NCI-H1092 (cell line): ENCODE measurements at places on chromosomes 5 and 9.

DNA sequence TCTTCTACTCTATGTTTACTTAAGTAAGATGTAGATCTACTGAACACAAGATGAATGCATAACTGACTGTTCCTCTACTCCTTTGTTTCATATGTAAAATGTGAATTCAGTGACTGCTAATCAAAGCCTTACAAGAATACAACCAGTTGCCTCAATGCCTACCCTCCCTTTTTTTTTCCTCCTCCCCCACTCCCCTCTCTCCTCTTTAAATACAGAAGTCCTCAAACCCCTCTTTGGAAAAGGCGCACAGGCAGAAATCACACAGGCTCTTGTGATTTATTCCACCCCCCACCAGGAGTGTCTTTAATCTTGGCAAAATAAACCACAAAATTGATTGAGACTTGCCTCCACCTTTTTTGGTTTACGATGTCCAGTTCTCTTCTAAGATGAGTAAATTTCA, 398.5 kb downstream of the DMAC1 start:
- DNase-seq: no peak

DNA sequence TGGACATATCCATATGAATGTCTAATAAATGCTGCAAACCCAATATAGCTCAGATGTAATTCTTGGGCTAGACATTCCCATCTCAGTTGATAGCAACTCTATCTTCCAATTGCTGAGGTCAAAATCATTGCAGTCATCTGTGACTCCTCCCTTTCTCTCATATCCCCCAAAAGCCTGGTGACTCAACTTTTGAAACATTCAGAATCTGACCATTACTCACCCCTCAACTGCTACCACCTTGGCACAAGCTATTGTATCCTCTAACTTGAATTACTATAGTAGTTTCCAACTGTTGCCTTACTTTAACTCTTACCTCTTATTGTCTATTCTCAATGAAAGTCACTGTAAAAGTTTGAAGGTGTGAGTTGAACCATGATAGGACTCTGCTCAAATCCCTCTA, 600.1 kb upstream of the RGMB start:
- DNase-seq: no peak

DNA sequence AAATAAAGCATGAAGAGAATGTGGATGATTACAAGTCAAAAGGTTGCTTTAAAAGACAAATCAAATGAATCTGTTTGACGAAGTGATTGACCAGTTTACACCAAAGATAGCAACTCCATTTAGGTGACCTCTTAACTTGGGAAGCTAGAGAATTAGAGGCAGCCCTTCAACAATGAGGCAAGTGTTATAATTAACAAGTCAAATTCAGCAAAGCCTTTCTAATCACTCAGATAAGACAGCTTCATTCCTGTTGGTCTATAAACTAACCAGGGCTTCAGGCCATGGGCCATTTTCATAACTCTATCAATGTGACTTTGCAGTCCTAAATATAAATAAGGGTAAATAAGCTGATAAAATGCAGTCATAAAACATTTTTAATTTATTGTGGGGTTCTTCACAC, 712.2 kb upstream of the SEMA6A start:
- DNase-seq: no peak

GRCh38 chr9:107224252-107224651, 58.8 kb upstream of the RAD23B start:
- DNase-seq: no peak

DNA sequence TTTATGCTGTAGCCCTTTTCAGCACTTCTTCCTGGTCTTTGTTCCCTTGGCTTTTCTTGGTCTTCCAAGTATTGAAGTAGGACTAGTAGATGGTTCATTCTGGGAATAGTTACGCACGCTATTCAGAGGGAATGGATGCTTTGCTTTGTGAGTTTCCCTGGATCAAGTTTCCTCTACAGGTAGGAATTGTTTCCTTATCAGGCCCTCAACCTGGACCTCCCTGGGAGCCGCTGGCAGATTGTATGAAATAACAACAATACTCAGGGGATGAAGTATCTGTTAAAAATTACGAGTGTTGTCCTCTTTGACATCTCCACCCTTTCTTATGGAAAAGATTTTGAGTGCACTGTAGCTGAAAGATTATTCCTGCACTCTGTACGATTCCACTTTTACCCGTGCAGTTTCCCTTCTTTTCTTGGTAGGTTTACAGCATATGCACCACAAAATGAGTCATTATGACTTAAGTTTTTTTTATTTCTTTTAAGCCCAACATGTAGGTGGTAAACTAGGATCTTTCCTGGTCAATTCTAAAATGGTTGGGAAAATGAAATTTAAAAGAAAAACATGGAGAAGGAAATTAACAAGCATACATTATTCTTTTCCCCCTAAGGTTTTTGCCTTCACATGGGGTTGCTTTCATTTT, 57.9 kb downstream of the ARHGAP26 start:
- DNase-seq: no peak

DNA sequence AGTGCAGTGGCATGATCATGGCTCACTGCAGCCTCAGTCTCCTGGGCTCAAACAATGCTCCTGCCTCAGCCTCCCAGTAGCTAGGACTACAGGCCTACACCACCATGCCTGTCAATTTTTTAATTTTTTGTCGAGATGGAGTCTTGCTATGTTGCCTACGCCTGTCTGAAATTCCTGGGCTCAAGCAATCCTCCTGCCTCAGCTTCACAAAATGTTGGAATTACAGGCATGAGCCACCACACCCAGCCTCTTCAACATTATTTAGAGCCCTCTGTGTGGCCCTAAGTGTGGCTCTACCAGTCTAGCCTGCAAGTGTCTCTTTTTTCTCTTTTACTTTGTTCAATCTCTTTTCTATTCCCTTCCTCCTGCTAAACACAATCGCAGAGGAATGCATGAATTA, 154.4 kb upstream of the EPB41L4A start:
- DNase-seq: no peak

GRCh38 chr9:24602693-24603352, 57.1 kb upstream of the IZUMO3 start:
- DNase-seq: no peak

DNA sequence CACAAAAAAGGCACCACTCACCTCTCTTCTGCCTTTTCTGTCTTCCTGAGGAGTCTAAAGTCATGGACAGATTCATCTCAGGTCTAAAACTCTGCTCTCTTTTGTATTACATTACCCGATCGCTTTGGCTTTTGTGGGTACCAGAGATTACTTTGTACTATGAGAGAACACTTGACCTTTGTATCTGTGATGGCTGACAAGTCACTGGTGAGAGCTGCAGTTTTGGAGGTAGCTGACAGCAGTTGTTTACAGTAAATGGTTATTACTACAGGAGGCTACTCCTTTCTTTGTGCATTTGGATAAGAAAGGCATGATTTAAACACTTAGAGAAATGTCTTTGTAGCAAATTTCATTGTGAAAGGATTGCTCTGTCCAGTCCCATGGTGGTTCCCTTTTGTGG, 307.3 kb downstream of the FBXL17 start:
- no peak for DNase-seq

GRCh38 chr9:99921875-99922710, 15.6 kb downstream of the STX17 start:
- DNase-seq: no peak

DNA sequence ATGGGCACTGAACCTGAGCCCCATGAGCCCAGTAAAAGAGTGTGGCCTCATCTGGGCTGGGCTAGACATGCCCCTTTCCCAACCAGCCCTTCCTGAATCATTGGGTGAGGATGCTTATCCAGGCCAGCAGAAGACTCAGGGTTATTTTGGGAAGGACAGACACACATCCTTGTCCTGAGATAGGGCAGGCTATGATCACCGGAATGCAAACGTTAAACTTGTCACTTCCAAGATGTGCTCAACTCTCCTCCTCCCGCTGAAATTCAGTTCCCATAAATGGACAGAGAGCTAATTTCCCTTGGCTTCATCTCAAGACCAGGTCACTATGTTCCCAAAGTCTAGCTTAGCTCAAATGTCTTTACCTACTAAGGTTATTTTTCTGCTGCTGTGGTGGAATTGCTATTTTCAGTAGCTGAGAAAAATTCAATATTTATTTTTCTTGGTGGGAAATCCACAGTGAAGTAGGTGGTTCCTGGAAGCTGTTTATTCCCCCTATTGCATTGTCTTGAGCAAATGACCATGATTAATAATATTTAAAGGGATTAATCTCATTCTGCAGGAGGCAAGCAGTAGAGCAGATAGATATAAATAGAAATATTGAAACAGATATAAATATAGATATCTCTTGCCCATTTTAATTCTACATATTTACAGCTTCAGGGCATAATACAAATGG, 70.0 kb downstream of the NXNL2 start:
- no peak for DNase-seq

DNA sequence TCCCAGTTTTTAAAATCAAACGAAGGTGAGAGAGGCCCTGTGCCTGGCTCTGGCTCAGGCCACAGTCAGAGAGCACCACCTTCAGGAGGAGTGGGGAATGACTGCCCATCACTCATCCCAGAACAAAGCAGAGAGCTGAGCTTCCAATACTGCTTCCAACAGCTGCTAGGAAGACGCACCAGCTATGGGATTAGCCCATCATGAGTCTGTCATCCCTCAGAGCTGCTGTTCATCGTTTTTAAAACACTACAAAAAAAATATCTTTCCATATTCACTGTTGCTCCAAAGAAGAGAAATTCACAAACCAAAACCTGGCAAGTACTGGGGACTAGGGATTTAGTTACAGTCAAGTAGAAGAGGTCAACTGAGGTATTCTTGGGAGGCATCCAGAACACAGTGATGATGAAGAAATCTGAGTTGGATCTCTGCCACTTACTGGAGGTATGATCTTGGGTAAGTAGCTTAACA, 102.4 kb downstream of the CDK5RAP2 start:
- peak; percentile 9 for DNase-seq

DNA sequence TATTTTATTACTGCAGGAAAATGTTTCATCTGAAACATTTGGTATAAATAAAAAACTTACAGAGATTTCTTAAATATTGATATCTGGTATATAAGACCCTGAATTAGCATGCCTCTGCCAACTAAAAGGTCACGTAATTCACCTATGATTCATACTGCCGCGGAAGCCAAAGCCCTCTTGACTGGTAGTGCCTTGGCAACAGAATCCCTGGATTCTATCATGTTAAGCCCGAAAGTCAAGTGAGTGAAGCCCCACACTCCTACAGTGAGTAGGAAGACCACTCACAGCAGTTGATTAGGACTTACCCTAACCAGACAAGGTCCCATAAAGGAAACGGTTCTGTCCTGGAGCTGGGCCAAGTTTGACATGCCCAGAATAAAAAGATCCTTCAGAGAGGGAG, 175.6 kb upstream of the NREP start:
- DNase-seq: no peak

DNA sequence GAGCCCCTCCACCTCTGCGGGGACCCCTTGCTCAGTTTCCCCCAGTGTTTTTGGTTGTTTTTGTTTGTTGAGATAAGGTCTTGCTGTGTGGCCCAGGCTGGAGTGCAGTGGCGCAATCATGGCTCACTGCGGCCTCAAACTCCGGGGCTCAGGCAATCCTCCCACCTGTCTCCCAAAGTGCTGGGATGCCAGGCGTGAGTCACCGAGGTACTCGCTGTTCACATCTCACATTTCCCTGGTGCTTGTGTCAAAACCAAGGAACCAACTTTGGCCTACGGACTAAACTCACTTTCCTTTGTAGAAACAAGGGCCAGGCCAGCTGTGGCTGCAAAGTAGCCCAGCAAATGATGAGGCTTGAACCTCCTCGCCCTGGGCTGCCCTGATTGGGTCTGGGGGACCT, 9.7 kb upstream of the AJM1 start:
- DNase-seq: no peak

DNA sequence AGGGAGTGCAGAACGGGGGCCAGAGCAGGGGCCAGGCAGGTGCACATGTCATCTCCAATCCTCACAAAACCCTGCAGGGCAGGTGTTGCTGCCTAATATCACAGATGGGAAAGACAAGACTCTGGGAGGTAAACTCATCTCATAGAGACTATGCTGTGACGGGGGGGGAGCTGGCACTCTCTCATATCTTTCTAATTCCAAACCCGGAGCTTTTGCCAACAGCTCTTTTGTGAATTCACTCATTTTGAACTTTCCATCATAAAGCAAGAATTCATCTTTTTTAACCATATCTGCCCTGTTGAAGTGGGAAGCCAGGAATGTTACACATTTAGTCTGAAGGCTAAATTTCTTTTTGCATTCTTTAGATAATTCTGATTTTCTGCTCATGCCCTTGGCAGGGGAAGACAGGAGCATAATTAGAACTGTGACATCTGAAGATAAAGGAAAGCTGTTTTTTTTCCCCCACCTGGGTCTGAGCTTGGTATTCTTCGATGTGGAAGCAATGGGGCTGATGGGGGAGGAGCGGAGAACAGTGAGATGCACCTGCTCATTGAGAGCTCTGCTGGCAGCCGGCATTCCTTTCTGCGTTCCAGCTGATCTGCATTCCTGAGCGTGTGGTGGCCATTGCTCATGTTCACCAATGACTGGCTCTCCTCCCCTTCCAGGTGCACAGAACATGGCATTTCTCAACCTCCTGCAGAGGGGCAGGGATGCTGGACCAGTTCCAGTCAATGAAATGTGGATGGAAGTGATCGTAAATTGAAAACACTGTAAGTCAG, 159.2 kb downstream of the NSG2 start:
- DNase-seq: no peak

DNA sequence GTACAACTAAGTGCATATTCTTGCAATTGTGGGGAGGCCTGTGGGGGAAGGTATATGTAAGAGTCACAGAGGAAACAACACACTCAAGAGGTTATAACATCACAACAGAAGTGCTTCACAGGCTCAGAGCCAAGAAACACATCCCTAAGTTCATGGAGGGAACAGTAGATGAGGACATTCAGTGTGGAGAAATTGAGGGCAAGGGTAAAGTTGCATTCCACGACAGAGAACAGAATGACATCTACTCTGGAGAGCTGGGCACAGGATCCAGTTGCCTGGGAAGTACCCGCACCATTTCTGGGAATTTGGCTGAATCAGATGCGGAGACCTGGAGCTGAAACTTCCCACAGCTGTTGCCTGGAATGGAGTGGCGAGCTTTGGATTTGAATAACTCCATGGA, 197.2 kb downstream of the NXNL2 start:
- no peak for DNase-seq

DNA sequence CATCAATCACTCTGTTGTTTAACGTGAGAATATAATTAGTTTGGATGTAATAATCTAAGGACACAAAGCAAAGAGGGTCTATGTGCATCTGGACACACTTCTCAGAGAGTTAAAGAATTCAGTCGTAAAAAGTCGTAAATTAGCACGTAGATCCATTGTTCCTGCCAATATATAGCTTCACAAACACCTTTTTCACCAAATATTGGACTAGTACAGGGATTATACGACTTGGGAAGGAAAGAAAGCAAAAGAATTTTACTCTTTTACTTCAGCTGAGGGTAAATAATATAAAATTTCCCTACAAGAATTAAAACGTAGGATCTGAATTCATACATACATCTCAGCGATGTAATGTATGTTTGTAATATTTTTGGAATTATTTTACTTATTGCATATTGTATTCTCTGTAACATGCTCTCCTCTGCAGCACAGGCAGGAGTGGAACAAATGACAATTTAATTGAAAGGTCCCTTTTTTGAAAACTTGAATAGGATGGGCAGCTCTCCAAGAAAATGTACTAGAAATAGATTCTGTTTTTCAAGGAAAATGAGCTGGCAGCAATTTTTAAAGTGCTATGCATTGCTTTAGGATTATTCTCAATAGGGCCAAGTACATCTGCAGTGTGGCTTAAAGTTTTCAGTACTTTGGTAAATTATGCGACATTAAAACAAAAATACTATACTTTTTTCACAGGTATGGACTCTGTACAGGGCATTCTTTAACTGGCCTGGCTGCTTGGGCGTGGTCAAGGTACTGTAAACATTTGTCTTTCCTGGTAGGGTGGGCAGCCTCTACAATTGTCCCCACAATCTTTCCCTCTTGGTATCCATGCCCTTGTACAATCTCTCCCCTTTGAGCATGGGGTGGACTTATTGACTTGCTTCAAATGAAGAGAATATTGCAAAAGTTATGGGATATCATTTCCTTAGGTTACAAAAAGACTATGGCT, 39.7 kb upstream of the HSD17B4 start:
- no peak for DNase-seq
